Dermis microvascular lymphatic vessel endothelial cell (primary cell): ENCODE measurements at places on chromosomes 6 and 20. TPM values are rescaled to one million over a fixed set of nuclear protein-coding genes. Genes with fewer than 3 reads are reported as not detected.

DNA sequence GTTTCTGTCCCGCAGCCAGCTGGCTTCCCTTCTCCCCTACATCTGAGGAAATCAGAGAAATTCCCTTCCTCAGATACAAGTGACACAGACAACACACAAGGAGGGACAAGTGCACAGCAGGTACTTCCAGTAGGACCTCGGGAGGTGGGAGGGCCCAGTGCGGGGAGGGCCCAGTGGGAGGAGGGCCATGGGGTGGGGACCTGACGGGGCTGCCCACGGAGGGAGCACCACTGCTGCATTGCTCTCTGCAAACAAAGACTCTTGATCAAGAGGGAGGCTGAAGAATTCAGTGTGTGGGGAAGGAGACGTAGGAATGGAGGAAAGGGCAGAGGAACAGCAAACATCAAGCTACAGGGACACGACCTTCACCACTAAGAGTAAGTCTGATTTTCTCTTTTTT is 9.0 kb downstream of the TAP2 start:
- DNase-seq: no peak

The PHACTR3 gene
- 2.4 and 3.2 TPM in 2 replicates for total RNA-seq

DNA sequence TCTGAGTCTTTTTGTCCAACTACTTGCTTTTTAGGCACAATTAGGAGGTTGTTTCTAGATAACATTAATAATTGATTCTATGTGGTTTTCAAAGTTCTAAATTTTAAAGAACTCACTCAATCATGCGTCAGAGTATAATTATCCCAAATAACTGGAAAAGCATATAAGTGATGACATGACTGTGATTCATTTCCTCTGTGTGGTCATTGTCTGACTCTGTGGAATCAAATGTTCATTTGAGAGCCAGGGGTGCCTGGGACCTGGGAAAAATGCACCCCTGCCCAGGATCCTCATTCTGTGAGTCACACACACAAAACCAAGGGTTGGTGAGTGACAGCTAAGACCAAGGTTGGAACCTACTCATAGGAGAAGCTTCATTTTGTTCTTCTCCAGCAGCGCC is 127.1 kb upstream of the MLIP start:
- DNase-seq: peak; percentile 49

DNA sequence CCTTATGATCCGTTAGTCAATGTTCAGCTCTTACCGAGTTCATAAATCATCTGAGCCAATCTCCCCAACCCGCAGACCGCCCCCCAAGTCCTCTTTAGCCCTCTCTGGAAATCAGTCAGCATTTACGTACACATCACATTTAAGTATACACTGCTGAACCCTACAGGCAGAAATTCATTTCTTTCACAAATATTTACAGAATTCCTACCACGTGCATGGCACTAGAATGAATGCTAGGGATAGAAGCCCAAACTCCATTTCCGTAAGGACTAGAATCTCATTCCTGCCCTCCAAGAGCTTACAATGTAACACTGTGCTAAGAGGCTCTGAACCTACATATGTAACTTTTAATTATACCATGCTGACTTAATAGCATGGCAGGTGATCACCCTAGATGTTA is 1.8 kb downstream of the OSER1 start:
- no peak for DNase-seq

The BHLHE23 gene
- total RNA-seq: not detected in 2 replicates

GRCh38 chr6:165404697-165405096 is 95.3 kb upstream of the C6orf118 start:
- DNase-seq: no peak
